Stimulated activated CD4-positive, alpha-beta T cell treated with anti-CD3 and anti-CD28 coated beads, TNF-alpha, amount 100 ng/mL, for 4 hours (primary cell): ENCODE measurements at places on chromosomes 5 and 9.

DNA sequence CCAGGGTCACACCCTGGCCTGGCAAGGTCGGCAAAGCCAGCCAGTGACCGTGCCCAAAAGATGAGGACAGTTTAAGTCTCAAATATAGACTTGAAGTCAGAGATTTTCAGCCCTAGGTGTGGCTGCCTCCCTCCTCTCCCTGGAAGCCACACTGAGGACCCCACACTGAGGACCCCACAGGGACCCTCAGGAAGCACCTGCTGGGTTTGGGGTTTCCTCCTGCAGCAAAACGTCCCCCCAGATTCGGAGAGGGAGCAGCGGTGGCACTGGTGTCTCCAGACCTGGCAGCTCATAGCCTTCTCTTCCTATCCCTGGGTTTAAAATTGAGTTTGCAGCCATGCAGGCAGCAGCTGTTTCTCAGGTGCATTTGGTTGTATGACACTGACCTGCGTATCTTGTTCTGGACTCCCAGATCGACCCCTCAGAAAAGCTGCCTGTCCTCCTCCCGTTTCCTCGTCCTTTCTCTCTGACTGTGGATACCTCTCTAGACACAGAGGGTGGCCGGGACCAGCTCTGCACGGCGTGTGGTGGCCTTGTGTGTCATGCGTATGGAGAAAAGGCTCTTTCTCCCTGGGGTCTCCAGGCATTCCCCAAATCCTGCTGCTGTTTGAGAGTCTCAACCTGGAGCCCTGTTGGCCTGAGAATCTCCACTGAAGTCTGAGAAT, 36.6 kb downstream of the MRPL36 start:
- DNase-seq: no peak

DNA sequence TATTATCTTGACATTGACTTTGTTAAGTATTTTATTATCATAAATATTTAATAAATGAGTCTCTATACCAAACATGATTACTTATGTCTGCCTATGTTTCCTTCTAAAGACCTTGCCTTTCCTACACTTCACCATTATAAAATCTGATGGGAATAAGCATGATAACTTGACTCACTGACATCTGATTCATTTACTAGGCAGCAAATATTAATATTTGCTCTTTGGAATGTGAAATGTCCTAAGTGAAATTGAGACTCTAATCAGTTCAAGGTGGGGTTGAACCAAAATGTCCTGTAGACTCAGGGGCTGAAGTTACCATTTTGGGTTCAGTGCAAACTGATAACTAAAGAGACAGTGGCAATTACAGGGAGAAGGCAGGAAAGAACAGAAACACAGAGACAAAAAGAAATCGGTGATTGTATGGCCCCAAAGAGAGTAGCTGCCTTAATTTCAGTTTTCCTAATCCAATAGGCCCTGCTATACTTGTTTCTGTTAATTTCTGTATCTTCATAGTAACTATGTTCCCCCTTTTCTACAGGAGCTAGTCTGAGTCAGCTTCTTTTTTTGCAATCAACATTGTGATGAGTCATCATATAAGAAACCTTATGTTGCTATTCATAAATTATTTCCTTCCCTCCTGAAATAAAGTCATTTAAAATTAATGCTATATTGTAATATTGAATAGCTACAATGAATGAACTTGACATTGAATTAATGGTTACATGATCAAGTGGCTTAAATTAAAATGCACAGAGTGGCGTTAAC, 296.8 kb downstream of the PDE4D start:
- DNase-seq: no peak

- DNase-seq: no peak
These were observed 53.8 kb downstream of the PDZD2 start for GRCh38 chr5:31692561-31693221.

DNA sequence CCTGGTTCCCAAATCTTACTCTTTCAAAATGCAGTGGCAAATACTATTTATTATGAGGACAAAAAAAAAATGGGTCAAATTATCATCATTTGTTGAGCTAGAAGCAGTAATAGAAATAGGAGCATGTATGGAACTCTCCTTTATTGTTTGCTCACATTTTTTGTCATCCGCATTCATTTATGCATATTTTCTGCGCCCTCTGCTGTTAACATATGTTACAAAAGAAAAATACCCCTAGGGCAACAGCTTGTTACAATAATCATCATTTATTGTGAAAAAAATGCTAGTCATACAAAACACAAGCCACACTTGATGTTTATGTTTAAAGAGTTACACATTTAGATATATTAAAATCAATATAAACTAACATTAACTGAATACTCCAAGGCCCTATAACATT, 328.2 kb downstream of the TUSC1 start:
- DNase-seq: no peak

GRCh38 chr5:27598576-27598975, 560.2 kb upstream of the CDH9 start:
- DNase-seq: no peak

GRCh38 chr5:141951332-141951781, 6.6 kb downstream of the PCDH12 start:
- no peak for DNase-seq

GRCh38 chr5:5116956-5117355, 23.2 kb upstream of the ADAMTS16 start:
- DNase-seq: no peak

DNA sequence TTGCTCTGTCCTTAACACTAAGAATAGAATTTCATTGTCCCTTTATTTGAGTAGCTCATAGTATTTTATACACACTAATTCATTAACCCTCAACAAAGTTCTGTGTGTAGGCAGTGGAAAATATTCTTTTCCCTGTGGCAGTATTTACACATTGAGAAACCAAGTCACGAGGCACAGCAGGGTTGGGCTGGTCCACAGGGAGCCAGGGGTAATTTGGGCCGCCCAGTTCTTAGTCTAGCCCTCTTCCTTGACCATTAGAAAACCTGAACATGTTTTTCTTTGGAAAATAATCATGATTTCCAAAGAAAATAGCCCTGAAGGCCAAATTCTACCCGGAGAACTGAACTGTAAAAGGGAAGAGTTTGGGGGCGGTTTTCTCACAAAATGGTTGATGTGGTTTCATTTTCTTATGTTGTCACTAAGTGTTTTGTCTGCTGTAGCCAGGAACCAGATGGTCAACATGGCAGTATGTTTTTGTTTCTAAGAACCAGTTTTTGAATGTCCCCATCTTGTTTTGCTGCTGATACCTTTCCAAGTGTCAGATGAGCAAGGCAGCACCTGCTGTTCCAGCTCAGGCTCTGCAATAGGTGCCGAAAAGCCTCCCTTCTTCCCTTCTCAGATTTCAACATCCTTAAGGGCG, 29.6 kb downstream of the ARHGEF28 start:
- no peak for DNase-seq

DNA sequence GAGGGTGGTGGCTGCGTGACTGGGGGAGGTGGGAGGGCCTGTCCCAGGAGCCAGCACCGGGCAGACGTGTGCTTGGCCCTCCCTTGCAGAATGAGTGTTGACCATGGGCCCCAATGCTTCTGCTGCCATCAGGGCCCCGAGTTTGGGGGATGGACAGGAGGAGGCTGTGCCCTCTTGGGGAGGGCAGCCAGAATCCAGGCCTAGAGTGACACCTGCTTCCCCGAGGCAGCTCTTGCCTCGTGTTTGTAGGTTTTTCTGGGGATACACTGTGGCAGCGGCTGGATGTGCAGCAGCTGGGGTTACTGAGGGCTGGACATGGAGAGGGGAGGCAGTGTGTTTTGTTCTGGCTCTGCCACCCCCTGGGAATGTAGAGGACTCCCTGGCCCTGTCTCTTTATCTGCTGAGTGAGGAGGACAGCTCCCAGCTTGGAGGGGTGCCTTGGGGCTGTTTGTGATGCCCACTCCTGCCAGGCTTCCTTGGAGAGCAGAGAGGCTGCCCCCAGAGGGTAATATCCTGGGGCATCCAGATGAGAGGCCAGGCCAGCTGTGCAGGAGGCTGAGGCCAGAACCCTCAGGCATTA, 22.7 kb downstream of the WNK2 start:
- no peak for DNase-seq

DNA sequence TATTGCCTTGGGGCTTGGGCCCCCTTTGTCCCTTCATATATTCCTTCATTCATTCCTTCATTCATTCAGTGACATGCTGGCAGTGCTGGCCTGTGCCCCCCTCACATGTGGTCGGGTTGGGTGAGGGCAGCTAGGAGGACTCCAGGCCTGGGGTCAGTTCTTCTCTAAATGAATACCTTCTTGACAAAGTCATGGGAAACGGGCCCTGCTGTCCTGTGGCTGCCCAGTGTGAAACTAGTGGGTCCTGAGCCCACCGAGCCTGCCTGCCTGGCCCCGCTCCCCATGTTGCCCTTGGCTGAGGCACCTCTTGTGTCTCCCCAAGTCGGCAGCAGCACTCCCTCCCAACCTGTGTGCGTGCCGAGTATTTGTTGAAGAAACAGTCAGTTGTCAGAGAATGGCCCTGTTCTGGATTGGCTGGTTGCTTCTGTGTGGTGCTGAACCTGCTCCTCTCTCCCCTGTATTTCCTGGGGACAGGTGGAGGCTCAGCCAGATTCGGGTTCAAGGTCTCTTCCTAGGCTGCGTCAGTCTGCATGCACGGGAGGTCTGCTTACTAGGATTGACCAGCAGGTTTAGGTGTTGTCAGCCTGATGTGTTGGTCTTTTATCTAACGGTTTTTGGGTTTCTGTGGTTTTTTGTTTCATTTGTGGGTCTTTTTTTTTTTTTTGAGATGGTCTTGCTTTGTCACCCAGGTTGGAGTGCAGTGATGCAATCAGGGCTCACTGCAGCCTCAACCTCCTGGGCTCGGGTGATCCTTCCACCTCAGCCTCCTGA, 3.0 kb upstream of the CEL start:
- DNase-seq: no peak

DNA sequence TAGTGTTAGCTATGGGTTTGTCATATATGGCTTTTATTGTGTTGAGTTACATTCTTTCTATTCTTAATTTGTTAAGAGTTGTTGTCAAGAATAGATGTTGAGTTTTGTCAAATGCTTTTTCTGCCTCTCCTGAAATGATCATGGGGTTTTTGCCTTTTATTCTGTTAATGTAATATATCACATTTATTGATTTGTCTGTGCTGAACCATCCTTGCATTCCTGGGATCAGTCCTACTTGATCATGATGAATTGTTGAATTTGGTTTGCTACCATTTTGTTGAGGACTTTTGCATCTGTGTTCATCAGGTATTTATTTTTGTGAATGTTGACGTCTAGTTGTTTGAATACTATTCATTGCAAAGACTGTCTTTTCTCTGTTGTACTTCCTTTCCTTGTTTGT, 23.9 kb downstream of the RIC1 start:
- DNase-seq: no peak

GRCh38 chr5:14142202-14142826, 828 bp upstream of the TRIO start:
- DNase-seq: no peak

DNA sequence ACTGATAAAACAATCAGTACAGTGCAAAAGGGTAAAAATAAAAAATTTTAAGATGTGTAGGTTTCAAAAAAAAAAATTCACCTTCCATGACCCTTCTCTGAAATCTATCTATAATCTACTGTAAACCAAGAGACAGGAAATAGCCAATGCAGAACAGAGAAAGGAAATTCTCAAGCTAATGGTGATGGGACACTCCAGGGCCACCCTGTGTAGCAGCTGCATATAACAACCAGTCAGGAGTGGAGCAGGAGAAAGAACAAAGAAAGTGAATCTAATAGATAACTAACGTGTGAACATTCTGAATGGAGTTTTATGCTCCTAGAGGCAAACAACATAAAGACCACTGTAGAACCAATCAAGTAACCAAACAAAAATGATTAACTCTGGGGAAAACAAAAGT, 16.6 kb downstream of the SPTLC1 start:
- DNase-seq: no peak

- DNase-seq: no peak
These were observed 31.9 kb downstream of the ANKRD33B start for GRCh38 chr5:10595672-10596309.

DNA sequence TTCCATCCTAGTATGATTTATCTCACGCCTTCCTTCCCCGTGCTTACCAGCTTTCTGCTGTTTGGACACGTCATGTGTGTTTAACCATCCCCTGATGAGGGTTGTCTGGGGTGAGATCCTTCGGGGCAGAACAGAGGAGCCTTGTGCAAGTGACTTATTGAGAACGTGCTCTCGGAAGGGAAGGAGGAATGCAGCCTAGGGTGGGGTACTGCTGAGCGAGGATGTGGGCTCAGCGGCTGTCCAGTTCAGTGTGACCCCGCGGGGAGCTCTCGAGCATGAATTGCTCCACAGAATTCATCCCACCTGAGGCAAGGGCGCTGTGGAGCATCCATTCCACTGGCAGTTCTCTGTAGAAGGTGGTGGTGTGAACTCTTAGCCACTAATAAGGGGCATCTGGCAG, 4.0 kb downstream of the MYOZ3 start:
- no peak for DNase-seq

GRCh38 chr9:97985058-97985861, 2.1 kb downstream of the ANP32B start:
- peak; percentile 31 for DNase-seq

GRCh38 chr5:173891308-173892116, 3.4 kb downstream of the CPEB4 start:
- no peak for DNase-seq

GRCh38 chr5:136236479-136237083, 43.6 kb upstream of the SMIM32 start:
- DNase-seq: no peak

GRCh38 chr5:130885691-130886090, 279.4 kb downstream of the HINT1 start:
- DNase-seq: no peak

- no peak for DNase-seq
These were observed 79.8 kb downstream of the TNC start for GRCh38 chr9:115038178-115038577.

DNA sequence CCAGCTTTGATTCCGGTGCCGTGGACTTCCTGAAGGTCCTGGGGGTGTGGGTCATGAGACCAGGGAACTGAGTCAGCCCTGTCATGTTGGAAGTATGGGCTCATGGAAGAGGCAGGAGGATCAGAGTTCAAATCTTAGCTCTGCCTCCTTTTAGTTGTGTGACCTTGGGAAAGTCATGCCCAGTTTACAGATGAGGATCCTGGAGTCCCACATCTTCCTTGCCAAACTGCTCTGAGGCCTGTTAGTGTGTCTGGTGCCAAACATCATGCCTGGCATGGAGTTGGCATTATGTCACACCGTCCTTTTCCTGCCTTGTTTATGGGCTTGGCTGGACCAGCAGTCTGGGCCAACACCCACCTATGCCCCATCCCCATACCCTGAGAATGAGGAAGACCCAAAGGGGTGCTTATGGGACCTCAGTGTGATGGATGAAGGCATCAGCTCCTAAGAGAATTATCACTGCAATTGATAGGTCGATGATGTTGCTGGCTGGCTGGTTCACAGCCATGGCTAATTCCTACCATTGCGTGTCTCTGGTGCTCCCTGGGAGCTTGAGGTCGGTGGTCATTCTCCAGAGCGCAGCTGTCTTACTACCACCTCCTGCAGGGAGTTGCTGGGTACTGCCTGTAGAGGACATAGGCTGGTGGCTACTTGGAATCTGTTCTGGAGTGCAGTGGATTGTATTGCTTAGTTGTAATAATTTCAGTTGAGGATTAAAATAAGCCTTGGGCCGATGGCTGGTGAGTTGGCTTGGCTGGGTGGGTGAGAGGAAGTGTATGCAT, 140.5 kb upstream of the PITX1 start:
- DNase-seq: no peak
